ENCODE measurements at places on chromosomes 12 and 14. TPM values are rescaled to one million over a fixed set of nuclear protein-coding genes. Genes with fewer than 3 reads are reported as not detected.

The MGST1 gene
- 4.8 TPM for polyA plus RNA-seq

- DNase-seq, result no peak
- H3K27me3 ChIP-seq, result peaks cover 36% of the 10 kb centered on the region
These were observed 91.8 kb upstream of the PARP11 start for GRCh38 chr12:3965046-3965445.

The BCL2L14 gene
- not detected for polyA plus RNA-seq

GRCh38 chr12:104998423-104999346, 12.6 kb downstream of the NOPCHAP1 start:
- no peak overlapping the region for H3K27ac ChIP-seq
- H3K36me3 ChIP-seq, result peaks cover 82% of the 10 kb centered on the region
- no peak overlapping the region for H3K4me3 ChIP-seq
- H3K4me1 ChIP-seq, result no peaks in the 10 kb centered on the region

- H3K27me3 ChIP-seq, result no peaks in the 10 kb centered on the region
- peaks cover 15% of the 10 kb centered on the region for H3K4me1 ChIP-seq
- no peak for DNase-seq
These were observed 4.1 kb downstream of the TUBA1B start for GRCh38 chr12:49126852-49127763.
